Type B pancreatic cell (in vitro differentiated cells): ENCODE measurements at places on chromosomes 12 and 14. TPM values are rescaled to one million over a fixed set of nuclear protein-coding genes. Genes with fewer than 3 reads are reported as not detected.

C14orf180 gene
- not detected in 2 replicates for total RNA-seq

POTEM gene
- not detected in 2 replicates for total RNA-seq

TCL1B gene
- not detected in 2 replicates for total RNA-seq

NID2 gene
- total RNA-seq = 8.3 and 65.7 TPM in 2 replicates

KCNA5 gene
- 0.82 and 0.98 TPM in 2 replicates for total RNA-seq

GPR65 gene
- total RNA-seq = not detected in 2 replicates

ITGB7 gene
- total RNA-seq = 3.2 and 4.2 TPM in 2 replicates

KRT82 gene
- total RNA-seq = not detected in 2 replicates

RNU4-1 gene
- total RNA-seq = 4,376 and 7,253 TPM in 2 replicates

FAR2 gene
- 15.9 and 34.3 TPM in 2 replicates for total RNA-seq

SERPINA6 gene
- 0.77 and 1.2 TPM in 2 replicates for total RNA-seq
